ENCODE measurements at places on chromosomes 1 and 21.

- DNase-seq = no peak
Observed at GRCh38 chr1:109040989-109041620, 797 bp downstream of the WDR47 start.

DNA sequence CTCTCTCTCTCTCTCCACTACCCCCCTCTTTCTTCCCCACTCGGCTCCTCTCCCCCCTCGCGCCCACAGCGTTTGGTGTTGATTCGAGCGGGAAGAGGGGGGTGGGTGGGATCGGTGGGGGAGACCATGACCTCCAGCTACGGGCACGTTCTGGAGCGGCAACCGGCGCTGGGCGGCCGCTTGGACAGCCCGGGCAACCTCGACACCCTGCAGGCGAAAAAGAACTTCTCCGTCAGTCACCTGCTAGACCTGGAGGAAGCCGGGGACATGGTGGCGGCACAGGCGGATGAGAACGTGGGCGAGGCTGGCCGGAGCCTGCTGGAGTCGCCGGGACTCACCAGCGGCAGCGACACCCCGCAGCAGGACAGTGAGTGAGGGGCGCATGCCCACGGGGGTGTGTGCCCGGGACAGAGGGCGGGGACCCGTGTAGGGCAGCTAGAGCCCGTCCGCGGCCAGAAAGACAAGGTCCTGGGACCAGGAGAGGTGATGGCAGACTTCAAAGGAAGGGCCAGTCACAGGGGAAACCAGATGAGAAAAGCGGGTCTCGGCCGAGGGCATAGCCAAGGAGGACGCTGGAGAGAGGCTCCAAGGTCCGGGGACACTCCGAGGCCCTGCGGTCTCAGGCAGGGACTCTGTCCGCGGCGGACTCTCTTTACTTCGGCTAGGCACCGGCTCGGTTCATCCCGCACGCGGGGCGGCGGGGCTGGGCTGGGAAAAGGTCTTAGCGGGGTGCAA is at the start of gene PRRX1:
TSS of gene PRRX1 (plus strand) at position 39 of the 735 bp plus-strand sequence. CDS start at position 127, 88 bp downstream.
- DNase-seq = no peak

GRCh38 chr1:92749024-92749634 is 35.8 kb downstream of the EVI5 start:
- peak; percentile 37 for DNase-seq

DNA sequence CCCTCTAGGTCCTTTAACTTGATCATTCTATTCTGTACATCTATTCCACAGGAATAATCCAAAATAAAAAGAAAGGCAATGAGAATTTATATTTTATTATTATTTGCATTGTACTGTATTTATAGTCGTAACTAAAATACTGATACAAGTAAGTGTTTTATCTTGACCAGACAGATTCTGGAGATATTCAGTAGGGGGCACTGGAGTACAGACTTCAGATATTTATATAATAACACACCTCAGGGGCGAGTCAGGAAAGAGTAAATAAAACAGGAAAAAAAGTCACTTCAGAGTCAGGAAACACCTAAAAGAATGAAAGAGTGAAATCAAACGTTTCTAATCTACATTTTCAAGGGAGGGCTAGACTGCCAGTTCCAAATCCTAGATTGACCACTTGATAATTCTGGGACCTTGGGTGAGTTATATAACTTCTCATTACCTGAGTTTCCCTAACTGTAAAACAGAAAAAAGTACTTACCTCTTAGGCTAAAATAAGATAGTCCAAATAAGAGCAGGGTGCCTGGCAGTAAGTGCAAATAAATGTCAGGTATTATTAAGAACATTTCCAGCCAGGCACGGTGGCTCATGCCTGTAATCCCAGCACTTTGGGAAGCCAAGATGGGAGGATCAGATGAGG is 31.1 kb upstream of the MTF1 start:
- peak; percentile 16 for DNase-seq

DNA sequence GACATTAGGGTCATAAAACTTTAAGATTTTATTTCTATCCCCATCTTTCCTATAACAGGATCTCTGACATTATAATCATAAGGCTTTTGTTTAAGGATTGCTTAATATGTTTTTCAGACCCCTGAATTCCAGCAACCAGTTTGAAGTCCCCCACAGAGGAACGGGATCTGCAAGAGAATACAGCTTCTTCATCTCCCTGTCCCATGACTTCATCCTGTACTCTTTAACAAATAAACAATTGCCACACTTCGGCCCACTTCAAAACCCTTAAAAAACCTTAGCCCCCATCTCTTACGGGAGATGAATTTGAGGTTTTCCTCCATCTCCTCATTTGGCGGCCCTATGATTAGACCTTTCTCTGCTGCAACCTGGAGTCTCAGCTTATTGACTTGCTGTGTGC is 35.8 kb downstream of the TESK2 start:
- no peak for DNase-seq

GRCh38 chr1:196598942-196599748 is 9.1 kb downstream of the KCNT2 start:
- no peak for DNase-seq

DNA sequence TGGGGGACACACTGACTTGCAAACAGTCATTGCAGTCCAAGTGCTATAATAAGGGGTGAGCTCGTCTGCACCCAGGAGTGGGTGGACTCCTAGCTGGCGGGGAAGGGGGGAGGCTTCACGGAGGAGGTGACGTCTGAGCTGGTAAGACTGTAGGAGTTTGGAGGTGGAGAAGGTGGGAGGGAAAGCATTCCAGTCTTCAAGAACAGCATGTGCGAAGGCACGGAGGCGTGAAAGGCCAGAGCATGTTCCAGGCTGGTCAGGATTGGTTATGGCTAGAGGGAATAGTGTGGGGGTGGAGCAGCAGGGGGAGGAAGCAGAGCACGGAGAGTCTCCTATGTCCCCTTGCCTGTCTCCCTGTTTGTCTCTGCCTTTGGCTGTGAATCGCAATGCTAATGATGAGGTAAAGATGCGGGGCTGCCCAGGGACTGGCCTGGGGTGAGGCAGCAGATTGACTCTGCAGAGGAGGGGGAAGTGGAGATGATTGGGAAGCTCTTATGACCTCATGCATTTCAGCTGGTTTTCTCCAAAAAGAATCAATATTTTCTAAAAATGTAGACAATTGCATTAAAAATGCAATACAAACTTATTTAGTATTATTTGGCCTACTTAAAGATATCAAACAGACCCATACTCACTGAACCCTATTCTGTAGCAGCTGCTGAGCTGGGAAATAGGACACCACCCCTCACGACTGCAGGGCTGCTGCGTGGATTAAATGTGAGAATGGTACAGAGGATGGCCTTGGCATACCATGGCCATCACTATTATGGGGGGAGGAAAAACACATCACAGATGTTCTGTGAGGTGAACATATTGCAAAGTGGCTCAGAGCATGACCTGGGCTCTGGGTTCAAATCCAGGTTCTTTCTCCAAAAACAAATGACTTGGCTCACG is 2.6 kb upstream of the ZNF436 start:
- DNase-seq = no peak

DNA sequence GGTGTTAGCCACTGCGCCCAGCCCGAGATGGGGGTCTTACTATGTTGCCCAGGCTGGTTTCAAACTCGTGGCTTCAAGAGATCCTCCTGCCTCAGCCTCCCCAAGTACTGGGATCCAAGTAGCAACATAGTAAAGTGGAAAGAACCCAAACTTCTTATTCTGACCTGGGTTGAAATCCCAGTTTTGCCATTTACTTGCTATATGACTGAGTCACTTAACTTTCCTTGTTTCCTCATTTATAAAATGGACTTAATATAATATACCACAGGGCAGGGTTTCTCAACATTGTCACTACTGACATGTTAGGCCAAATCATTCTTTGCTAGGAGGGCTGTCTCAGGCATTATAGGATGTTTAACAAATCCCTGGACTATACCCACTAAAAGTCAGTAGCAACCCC is 6.7 kb downstream of the PFDN2 start:
- no peak for DNase-seq

DNA sequence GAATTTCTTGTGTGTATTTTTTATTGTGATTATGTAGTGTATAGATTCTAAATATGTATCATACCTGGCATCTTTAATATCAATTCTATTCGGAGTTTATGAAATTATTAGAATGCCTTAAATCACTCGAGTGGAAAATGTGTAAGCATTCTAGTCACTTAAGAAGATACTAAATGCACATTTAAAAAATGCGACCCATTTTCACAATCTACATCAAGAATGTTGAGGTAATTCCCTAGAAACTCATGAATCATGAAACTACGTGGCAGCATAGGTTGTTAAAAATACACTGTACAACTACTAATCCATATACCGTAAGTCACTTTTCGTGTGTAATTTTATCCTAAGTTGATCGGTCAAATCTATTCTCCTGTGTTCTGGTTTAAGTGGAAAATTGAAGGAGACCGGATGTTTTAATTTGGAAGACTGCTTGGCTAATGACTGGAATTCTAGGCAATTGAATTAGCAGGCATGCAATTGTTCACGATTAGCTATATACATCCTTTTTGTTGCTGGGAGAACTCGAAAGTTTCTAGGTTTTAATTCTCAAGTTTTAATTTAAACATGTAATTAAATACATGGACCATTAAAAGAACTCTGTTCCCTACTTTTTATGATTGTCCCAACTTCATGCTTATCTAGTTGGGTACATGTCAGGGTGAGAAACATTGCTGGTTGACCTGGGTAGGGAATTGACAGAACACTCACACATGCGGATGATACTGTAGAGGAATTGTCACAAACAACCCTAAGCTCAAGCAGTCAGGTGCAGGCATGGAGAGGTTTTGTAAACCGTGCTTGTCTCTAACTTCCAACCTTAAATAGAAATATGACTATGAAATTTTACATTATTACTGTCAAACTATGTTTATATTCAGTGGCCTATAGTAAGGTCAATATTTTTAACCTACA is 6.6 kb downstream of the ZBTB18 start:
- DNase-seq = no peak

- DNase-seq = no peak
Observed at GRCh38 chr1:17397910-17398695, 26.1 kb downstream of the PADI6 start.

GRCh38 chr1:77378723-77379535 is 97.1 kb downstream of the AK5 start:
- DNase-seq = peak; percentile 50

DNA sequence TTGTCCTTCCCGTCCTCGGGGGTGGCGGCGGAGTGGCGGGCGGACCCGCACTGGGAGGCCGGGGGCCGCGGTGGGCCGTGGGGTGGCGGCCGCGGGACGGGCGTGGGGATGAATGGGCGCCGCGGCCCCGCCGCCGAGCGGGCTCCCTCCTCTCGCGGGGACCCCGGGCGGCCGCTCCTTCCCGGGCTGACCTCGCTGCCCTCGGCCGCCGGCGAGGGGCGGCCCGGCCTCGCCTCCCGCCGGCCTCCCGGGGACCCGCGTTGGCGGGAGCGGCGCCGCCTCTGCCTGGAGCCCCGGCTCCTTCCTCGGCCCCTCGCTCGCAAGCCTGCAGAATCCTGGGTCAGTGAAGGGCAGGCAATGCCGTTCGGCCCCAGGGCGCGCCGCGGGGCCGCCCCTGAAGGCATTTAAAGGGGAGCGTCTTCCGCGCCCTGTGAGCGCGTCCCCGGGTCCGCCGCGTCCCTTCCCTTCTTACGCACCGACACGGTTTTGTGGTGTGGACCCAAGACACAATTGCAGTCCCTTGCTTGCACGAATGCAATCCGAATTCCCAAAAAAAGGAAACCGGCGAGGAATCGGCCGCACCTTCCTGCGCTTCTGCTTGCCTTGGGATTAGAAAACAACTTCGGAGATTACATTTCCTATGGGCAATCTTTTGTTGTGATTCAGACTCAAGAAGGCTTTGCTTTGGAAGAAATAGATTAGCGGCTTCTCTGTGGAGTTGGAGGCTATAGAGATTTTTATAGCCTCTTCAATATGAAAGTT is 776 bp downstream of the ITSN1 start:
- peak; percentile 20 for DNase-seq

- DNase-seq = no peak
Observed at GRCh38 chr1:212683357-212683722, 16.3 kb downstream of the BATF3 start.

DNA sequence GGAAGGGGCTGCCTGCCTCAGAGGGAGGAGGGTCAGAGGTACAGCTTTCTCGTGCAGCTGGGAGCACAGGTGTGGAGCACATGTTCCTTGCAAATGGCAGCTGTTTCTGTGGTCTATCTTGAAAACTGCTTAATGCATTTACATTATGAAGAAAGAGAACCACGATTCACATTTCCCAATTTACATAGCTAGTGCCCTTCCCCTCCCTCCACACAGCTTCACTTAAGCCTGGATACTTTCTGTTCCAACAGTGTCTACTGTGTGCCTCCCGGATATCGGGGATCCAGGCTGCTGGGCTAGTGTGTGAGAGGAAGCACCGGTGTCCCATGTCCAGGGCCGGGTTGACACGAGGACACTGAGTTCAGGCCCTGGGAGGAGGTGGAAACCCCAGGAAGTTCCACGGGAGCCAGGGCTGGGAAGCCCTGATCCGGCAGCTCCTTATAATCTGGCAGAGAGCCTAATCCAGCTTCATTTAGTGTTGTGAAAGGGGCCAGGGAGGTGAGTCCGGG is 31.6 kb downstream of the TMCC2 start:
- DNase-seq = no peak

GRCh38 chr1:54479841-54480524 is 68.0 kb upstream of the ACOT11 start:
- DNase-seq = no peak

DNA sequence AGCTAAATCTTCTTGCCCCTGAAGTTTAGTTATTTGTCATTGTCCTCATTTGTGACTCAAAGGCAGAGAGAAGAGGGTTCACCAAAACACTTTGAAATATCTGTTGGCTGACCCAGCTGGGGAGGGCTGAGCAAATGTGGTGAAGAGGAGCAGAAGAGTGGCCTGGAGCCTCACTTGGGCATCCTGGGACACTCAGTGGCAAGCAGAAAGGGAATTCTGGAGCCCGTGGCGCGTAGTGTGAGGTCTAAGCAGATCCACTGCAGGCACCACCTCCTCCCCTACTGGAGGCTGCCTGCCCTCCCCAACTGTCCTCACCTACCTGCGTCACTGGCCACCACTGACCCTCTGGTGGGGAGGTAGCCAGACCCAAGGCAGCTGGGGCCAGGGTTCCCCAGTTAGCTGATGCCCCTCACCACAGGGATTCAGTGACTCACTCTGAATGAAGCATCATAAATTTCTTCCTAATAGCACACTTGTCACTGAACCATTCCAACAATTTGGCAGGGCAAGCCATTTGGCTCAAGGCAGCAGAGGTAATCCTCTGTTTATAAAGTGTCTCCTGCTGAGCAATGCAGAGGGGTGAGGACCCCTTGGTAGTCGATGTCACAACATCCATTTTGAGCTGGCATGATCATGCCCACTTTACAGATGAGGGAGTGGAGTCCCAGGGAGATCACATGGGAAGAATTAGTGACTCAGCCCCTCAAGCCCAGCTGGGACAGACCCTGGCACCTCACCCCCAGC is 80.3 kb downstream of the NENF start:
- DNase-seq = peak; percentile 86

DNA sequence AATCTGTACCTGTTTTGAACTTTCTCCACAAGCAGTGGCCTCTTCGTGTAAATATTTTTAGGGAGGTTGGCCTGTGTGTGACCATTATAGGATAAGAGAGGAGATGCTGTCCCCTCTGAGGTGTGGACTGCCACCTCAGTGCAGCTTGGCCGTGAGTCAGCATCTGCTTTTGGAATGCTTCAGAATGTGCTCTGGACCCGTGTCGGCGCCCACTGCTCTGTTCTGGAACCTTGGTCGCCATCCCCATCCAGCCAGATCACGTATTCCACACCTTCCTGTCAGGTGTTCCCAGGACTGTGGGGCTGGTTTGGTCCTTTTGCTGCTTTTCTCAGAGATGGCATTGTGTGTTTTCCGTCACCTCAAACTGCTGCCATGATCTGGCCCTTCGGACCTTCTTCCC is 5.5 kb downstream of the UCK2 start:
- no peak for DNase-seq

All from astrocyte (in vitro differentiated cells and primary cell).